ENCODE measurements at places on chromosomes 4 and X. TPM values are rescaled to one million over a fixed set of nuclear protein-coding genes. Genes with fewer than 3 reads are reported as not detected.

DNA sequence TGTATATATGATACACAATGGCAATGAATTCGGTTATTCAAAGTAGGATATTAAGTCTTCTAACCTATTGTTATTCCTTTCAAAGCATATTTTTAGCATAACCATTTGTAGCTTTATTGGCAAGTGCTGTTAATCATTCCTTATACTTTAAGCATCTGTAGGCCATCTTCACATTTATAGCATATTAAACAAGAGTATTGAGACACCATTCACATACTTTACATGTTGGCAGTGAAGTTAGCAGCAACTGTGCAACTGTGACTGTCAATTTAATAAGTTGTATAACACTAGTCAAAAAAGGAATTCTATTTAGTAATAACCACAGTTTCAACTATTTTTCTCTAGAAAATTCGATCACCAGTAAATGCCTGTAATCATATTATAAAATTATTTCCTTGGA, 107.3 kb upstream of the MYOZ2 start:
- no peaks in the 10 kb centered on the region for H3K4me1 ChIP-seq
- H3K4me3 ChIP-seq: no peak overlapping the region
- no peak for DNase-seq
- H3K27me3 ChIP-seq: peaks cover 3% of the 10 kb centered on the region
- no peak overlapping the region for H3K27ac ChIP-seq

GRCh38 chrX:11430271-11430670, 137.1 kb downstream of the AMELX start:
- H3K4me3 ChIP-seq: no peak overlapping the region
- H3K36me3 ChIP-seq: no peaks in the 10 kb centered on the region
- H3K4me1 ChIP-seq: no peaks in the 10 kb centered on the region
- H3K27ac ChIP-seq: no peak overlapping the region
- peaks cover 9% of the 10 kb centered on the region for H3K27me3 ChIP-seq

GRCh38 chrX:40167850-40168479, 70.2 kb upstream of the BCOR start:
- DNase-seq: no peak
- peak overlapping the region; percentile 70 for H3K4me3 ChIP-seq
- no peaks in the 10 kb centered on the region for H3K27me3 ChIP-seq
- peaks cover 47% of the 10 kb centered on the region for H3K4me1 ChIP-seq
- peak overlapping the region; percentile 90 for H3K27ac ChIP-seq

NHS gene
- total RNA-seq: 0.54 TPM
